GOT3 (cell line): ENCODE measurements at places on chromosomes 1 and 21.

GRCh38 chr1:208208132-208208487 is 36.1 kb downstream of the PLXNA2 start:
- no peak for DNase-seq

DNA sequence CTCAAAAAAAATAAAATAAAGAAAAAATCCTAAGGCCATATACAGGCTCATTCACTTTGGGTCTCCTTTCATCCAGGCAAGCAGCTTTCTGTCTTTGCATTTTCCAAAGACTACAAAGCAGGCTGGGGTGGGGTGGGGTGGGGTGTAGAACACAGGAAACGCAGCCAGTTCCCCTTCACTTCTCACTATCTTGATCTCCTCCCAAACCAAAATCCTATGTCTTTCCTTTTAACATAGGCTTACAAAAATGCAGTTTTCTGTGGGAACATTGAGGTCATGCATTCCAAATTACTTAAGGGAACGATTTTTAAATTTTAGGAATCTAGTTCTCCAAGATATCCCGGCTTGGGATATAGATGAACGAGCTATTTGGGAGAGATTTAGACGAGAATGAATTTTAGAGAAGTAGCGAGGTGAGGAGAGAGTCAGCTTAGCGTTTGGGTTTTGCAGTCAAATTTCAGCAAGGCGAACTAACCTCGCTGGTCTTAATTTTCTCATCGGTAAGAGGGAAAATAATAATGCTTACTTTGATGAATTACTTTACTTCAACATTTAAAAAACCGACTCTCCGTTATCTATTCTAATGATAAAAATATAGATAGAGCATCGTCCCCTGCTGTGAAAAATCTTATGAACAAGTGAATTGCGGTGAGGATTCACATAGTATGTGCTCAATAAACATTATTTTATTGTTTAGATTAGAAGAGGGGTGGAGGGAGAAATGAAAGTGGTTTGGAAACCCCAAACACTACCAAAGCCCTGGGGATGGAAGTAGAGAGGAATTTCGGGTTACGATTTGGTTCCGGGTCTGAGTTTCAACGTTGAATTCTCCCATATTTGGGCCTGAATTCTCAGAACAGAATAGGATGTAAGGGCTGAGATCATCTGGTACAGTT is 735 bp upstream of the STX12 start:
- no peak for DNase-seq

GRCh38 chr1:115293899-115294298 is 44.1 kb downstream of the NGF start:
- DNase-seq = no peak

DNA sequence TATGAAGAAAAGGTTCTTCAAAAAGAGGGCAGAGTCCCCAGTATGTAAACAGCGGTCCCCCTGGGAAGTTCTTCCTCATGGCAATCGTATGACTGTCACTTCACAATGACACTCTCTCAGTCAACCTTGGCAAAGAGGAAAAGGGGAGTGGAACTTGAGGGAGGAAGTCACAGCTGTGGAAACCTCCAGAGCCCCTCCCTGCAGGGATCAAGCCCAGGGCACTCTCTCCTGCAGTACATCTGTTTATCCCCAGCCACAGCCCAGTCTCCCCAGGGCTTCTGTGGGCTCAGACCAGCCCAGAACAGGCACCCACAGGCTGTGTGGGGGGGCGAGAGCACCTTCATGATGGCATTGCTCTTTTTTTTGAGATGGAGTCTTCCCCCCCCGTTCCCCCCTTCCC is 2.0 kb downstream of the ATP13A2 start:
- DNase-seq = no peak

DNA sequence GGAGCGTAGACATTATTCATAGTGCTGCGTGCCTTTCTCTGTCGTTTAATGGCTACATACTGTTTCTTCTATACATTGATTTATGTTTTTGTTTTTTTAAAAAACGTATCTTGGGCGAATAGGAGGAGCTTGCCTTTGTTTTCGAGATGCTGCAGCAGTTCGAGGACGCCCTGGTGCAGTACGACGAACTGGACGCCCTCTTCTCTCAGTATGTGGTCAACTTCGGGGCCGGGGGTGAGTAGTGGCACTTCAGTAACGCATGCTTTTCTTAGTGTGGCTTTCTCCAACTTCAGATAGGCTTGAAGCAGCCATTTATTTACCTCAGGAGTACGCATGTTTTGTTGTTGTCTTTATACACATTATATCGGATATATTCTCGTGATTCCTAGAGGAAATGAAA is 46.9 kb downstream of the TRAPPC10 start:
- DNase-seq = no peak

DNA sequence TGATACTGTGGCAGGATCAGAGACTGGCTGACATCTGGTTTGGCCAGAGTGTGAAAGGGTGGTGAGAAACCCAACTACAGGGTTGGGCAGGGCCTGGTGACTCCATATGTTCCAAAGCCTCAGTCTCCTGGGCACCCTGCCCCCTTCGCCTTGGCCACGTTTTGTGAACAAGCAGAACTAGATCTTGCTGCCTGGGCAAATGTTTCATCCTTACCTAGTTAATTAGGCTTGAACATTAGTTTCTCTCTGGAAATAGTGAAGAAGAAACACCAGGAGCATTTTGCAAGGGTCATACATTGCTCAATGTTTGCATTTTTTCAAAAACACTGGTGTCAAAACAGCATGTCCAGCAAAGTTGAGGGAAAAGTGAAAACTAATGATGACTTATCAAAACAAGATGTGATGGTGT is 60.5 kb downstream of the MAP3K7CL start:
- no peak for DNase-seq

GRCh38 chr21:36122977-36123376 is 11.9 kb upstream of the CBR3 start:
- DNase-seq = no peak

DNA sequence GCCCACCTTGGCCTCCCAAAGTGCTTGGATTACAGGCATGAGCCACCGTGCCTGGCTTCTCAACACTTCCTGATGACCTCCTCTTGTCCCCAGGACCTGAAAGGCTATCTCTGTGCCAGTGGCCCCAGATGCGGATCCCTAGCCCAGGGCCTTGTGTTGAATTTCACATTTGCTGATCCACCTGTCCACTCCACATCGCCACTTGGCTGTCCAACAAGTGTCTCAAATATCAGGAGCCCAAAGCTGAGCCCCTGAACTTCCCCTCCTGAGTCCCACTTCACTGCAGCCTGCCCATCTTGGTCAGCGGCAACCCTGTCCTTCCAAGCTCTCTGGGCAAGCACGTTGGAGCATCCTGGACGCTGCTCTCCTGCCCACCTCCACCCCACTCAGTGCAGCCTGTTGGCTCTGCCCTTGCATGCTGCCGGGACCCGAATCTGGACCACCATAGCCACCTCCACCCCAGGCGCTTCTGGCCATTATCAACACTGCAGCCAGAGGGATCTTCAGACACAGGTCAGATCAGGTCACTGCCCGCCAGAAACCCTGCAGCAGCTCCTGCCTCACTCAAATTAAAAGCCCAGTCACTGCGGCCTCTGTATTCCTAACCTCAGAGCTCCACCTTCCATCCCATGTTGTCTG is 352.5 kb upstream of the VAMP3 start:
- no peak for DNase-seq

GRCh38 chr21:38790961-38791360 is 14.8 kb upstream of the ETS2 start:
- no peak for DNase-seq

DNA sequence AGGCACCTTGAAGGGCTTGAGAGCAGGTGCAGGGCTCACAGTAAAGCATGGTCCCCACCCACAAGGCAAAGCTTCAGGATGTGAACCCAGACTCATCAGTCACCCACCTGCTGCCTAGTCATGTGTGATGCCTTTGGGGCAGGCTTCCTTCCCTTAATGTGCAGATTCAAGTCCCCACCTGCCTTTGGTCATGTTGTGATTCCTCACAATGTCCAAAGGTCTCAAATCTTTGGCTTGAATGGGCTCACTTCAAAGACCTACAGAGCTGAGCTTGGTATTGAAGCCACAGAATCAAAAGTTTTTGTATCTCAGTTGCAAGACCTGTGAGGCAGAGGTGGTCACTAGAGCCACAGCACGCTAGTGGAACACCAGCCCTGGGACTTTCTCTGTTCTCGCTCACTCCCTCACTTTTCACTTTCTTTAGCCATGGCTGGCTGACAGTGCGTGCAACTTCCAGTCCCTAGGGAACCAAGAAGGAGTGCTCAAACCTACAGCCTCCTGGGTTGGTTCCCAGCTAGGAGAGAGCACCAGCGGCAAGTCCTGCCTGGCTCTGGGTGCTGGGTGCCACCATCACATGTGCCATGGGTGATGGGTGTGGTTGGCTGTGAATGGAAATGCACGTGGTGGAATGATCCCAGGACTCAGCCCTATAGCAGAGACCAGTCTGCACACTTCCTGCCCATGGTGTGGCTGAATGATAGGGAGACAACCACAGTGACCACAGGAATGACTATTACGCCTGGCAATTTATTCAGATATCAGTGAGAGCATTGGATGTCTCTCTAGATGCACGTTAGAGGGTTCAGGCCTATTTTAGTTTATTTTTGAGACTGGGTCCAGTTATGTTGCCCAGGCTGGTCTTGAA is 26.4 kb upstream of the CLIC6 start:
- no peak for DNase-seq

- DNase-seq = no peak
These were observed 197.5 kb upstream of the ST6GALNAC5 start for GRCh38 chr1:76669624-76670315.

GRCh38 chr1:55005351-55006140 is 6.8 kb downstream of the BSND start:
- no peak for DNase-seq

DNA sequence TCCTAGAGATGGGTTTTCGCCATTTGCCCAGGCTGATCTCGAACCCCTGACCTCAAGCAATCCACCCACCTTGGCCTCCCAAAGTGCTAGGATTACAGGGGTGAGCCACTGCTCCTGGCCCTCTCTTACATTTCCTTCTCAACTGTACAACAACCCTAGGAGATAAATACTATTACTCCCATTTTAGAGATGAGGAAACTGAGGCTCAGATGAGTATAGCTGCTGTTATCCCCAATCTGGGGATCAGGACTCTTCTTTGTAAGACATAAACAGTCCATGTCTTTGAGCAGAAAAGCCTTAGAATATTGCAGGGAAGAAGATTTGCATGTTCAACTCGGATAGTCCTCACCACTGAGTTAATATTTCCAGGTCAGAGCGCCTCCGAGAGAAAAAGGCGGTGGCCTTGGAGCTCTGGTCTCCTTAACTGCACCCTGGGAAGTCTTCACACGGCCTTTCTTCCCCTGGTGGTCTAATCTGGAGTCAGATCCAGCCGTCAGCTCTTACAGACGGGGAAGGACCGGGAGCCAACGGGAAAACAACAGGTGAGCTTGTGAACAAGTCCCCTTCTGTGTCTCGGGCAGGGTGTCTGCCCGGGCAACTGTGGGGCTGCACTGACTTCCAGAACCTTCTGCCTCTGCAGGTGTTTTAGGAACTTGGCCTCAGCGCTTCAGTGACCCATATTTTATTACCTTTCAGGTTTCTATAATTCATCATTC is 5.9 kb upstream of the OLIG1 start:
- DNase-seq = no peak

GRCh38 chr1:169200319-169200718 is 93.8 kb downstream of the ATP1B1 start:
- DNase-seq = no peak

- no peak for DNase-seq
These were observed 308.0 kb upstream of the B3GALT2 start for GRCh38 chr1:193494368-193494767.

DNA sequence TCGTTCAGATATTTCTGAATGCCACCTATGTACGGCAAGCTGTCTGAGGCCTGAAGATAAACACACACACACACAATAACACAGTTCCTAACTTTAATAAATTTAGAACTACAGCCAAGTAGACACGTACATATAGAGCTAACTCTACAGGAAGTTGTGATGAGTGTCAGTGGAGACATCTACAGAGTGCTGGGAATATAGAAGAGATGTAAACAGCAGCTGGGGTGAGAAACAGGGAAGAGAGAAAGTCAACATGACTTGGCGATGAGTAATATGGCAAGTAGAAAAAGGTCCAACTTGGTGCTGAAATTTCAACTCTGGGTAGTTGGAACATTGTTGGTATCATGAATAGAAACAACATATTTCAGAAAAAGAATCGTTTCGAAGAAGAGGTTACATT is 206.5 kb downstream of the ZP4 start:
- DNase-seq = no peak

GRCh38 chr1:29991025-29991424 is 732.4 kb downstream of the MATN1 start:
- DNase-seq = no peak

GRCh38 chr1:57279909-57280666 is 143.8 kb downstream of the DAB1 start:
- DNase-seq = no peak

DNA sequence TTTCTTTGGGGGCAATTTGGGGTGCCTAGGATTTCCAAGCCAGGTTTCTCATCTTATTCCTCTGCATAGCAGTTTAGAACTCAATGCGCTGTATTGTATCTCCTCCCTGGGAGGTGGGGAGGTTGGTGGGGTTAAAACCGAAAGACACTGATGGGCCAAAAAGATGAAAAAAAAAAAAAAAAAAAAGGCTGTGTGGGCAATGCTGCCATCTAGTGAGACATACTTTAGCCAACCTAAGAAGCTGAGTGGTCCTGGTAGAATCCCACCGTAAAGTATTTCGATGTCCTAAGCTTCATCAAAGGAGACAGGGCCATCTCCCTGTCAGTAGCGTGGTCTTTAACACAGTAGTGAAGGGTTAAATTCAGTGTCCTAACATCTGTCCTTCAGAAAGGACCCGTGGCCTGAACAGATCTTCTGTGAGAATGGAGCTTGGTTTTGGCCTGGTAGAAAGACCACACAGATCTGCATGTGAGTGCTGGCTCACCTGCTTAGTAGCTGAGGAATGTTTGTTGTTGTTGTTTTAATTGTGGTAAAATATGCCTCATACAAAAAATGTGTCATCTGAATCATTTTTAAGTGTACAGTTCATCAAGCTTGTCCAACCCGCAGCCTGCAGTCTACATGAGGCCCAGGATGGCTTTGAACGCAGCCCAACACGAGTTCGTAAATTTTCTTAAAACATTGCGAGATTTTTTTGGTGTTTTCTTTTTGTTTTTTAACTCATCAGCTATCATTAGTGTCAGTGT is 226.2 kb downstream of the KIF26B start:
- no peak for DNase-seq

DNA sequence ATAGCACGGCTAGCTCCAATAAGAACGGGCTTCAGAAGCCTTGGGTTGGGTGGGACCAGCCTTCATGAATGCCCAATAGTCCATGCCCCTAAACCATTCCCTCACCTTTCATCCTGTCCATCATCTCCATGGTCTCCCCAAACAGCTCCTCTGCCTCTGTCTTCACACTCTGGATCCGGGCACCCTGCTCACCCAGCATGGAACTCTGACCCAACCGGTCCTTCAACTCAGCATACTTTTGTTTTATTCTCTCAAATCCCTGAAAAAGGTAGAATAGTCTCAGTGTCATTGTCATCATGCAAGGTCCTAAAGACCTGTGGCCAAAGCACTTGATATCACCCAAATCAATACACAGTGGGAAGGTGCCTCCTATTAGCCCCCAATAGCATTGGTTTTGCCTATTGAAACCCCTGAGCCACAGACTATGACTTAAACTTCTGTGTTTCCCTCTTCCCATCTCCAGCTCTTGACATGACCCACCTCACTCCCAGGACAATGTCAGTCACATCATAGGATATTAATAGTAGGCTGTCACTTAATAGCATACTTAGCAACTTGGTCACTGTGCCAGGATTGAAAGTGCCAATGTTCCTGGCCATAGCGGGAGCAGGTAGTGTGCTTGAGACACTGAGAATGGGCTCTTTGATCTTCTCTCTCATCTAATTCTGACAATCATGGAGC is 33.0 kb downstream of the CAMK1G start:
- no peak for DNase-seq
